MM.1S (cell line): ENCODE measurements at places on chromosomes 5 and 9.
A peak's percentile ranks its signal among the peaks of the same experiment; 100 is the strongest.

- H3K36me3 ChIP-seq, result no peaks in the 10 kb centered on the region
- no peaks in the 10 kb centered on the region for H3K27me3 ChIP-seq
- H3K4me3 ChIP-seq, result no peak overlapping the region
- no peaks in the 10 kb centered on the region for H3K4me1 ChIP-seq
- DNase-seq, result no peak
These were observed 159.7 kb upstream of the ELL2 start for GRCh38 chr5:96121364-96121763.

DNA sequence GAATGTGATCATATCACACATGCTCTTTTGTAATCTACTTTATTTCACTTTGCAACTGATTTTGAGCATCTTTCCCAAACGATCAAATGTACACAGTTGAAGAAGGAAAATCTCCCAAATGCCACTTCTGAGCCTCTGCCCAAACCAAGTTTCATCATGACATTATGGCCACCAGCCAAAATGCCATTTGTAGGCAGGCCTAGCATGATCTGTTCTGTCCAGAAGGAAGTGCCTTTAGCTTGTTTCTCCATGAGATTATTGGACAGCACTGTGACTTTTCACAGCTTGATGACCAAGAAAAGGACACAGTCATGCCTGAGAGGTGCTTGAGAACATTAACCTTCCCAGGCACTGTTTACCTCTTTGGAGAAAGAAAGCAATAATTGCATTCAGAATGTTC, 73.2 kb upstream of the PIP5K1B start:
- H3K36me3 ChIP-seq, result no peaks in the 10 kb centered on the region
- H3K4me1 ChIP-seq, result peaks cover 9% of the 10 kb centered on the region; the same call in 1 of the 2 replicates
- no peaks in the 10 kb centered on the region for H3K27me3 ChIP-seq

DNA sequence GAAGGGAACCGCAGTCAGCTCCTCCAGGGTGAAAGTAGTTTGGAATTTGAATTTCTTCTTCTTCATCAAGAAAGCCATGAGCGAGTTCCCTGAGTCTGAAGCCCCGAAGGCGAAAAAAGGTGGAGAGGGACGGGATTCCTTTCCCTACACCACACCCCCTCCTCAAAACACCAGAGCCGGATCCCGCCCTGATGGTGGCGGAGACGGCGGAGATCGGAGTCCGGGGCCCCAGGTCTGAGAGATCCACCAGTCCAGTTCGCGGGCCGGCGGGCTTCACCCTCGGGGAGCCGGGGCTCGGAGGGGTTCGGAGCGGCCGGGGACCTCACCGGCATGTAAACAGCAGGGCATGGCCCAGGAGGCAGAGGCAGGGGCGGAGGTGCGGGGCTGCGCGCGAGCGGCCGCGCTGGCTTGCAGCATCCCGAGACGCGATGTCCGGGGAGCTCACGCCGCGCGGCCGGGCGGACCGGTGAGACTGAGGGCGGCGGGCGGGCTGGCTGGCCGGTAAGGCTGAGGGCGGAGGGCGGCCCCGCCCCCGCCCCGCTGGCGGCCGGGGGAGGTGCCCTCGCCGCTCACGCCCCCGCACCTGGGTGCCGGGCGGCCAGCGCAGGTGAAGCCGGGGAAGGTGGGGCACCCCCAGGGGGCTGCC, 606 bp downstream of the EEIG1 start:
- H3K27me3 ChIP-seq, result no peaks in the 10 kb centered on the region
- H3K4me1 ChIP-seq, result peaks cover 28% of the 10 kb centered on the region
- peak overlapping the region; percentile 77 for H3K4me3 ChIP-seq
- H3K36me3 ChIP-seq, result no peaks in the 10 kb centered on the region
- peak overlapping the region; percentile 66; the same call in 1 of the 2 replicates for H3K27ac ChIP-seq
- DNase-seq, result peak; percentile 67

DNA sequence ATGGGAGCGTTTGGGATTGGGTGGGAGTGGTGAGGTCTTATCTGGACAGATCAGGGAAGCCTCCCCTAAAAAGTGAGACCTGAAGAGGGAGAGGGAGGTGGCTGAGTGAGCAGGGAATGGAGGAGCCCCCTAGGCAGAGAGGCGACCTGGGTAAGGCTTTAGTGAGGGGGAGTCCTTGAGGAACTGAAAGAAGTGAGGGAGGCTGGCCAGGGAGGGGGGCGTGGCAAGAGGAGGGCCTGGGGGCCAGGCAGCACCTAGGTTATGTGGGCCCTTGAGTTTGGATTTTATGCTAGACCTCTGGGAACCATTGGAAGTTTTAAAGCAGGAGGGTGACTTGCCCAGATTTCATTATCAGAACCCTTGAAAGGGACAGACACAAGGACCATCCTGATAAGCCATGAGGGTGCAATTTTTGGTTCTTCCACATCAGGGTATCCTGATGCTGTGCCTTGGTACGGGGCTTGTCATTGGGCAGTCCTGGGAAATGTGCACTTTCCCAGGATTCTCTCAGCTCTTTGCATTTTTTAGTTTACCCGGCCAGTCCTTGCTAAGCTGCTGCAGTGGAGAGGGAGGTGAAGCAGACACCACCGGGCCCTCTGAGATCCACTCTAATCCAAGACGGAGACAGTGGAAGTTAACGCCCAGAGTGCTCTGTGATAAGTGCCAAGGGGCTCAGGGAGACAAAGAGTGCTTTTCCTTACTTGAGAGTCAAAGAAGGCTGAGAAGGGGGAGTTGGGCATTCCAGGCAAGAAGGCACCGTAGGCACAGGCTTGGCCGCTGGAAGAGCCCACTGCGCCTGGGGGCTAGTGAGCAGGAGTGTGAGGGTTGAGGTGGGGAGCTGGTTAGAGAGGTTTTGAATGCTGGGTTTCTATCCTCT, 16.1 kb downstream of the GSN start:
- no peak overlapping the region for H3K4me3 ChIP-seq
- no peaks in the 10 kb centered on the region for H3K36me3 ChIP-seq
- 0 out of 2 replicates have a peak, but pooled peaks cover 5% of the 10 kb centered on the region for H3K4me1 ChIP-seq
- H3K27ac ChIP-seq, result no peak overlapping the region

DNA sequence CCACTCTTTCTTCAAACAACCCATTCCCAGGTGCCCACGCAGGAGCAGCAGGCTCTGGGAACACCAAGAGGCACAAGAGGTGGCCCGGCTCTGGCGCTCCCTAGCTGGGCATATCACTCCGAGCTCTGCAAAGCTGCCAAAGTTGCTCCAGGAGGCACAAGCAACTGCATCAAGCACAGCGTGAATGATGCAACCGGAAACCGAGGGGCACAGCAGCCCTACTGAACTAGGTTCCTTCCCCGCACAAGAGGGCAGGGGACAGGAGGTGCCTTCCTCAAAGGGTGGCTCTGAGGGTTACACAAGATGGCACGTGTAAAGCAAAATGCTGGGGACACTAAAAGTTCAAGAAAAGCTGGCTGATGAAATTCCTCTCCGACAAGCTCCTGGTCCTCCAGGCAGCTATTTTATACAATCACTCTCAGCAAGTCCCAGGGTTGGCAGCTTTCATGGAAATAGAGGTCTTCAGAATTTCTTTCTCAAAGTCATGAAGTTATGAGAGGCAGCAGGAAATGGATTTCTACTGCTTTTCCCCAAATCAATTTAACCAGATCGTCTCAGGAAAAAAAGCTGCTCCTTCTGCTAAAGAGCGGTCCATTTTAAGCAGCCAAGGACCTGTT, 22.9 kb downstream of the PSMB7 start:
- H3K27me3 ChIP-seq, result no peaks in the 10 kb centered on the region
- DNase-seq, result no peak
- no peaks in the 10 kb centered on the region; the same call in 1 of the 2 replicates for H3K36me3 ChIP-seq

- H3K4me3 ChIP-seq, result no peak overlapping the region
- no peaks in the 10 kb centered on the region for H3K4me1 ChIP-seq
- no peaks in the 10 kb centered on the region for H3K27me3 ChIP-seq
- H3K36me3 ChIP-seq, result no peaks in the 10 kb centered on the region
These were observed 341.6 kb upstream of the PIK3R1 start for GRCh38 chr5:67873935-67874334.

- H3K27me3 ChIP-seq, result no peaks in the 10 kb centered on the region
- H3K4me1 ChIP-seq, result no peaks in the 10 kb centered on the region
- peaks cover 22% of the 10 kb centered on the region for H3K36me3 ChIP-seq
These were observed 39.5 kb downstream of the TENT4A start for GRCh38 chr5:6752782-6753181.

DNA sequence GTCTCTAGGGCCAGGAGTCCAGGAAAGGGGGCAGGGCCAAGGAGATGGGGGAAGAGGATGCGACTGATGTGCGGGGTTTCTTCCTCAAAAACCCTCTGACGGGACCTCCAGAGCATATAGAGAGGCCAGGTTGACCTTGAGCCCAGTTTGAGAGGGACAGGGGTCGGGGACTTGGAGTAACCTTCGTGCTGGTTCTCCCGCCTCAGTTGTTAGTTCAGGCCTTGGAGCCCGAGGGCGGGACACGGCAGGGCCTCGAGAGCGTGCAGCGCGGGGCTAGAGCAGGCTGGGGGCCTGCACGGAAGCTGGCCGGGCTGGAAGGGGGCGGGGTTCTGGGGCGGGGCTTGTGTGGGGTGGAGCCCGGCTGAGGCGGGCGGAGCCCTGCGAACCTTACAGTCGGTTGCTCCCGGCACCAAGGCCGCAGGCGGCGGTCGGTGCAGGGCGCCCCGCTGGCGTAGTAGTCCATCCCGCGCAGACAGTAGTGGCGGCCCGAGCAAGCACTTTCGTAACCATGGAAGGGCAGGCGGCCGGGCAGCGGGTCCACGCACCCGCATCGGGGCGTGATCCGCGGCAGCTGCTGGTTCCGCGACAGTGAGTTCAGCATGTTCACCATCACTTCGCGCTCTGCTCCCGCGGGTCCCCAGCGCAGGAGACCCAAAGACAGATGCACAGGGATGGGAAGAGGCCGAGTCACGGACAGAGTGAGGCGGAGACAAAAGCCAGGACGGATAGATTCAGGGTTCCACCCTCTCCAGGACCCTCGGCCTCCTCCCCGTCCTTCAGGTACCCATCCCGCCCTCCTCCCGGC, 4.0 kb upstream of the MYORG start:
- peak; percentile 68 for DNase-seq
- peak overlapping the region; percentile 73 for H3K4me3 ChIP-seq
- H3K27ac ChIP-seq, result no peak overlapping the region
- H3K27me3 ChIP-seq, result no peaks in the 10 kb centered on the region
- H3K4me1 ChIP-seq, result peaks cover 14% of the 10 kb centered on the region
- H3K36me3 ChIP-seq, result no peaks in the 10 kb centered on the region

DNA sequence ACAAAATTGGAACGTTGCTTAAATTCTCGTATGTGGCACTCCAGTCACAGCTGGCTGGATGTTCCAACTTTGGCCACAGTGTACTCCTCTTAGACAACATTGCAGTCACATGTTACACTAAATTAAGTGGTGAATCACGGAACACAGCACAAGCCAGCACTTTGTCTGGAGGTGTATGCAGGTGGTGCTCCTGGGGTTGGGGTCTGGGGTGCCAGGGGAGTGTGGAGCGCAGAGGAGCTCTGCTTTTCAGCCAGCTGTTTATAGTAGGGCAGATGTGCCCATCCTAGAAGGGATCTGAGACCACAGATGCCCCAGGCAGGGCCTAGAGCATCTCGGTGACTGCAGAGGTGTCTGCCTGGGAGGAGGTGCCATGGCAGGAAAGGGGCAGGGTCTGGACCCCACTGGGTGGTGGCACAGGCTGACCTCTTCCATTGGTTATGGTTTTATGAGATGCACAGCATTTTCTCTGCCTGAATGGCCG, 82.6 kb downstream of the WNK2 start:
- peak overlapping the region; percentile 22; the same call in 1 of the 2 replicates for H3K27ac ChIP-seq
- H3K4me3 ChIP-seq, result no peak overlapping the region
- no peaks in the 10 kb centered on the region for H3K36me3 ChIP-seq
